ENCODE measurements at places on chromosomes 7 and 10. TPM values are rescaled to one million over a fixed set of nuclear protein-coding genes. Genes with fewer than 3 reads are reported as not detected.

DPY19L1 gene
- 27.1 TPM for total RNA-seq

EPHA1 gene
- total RNA-seq, result not detected

GATA3 gene
- total RNA-seq, result not detected

CYP2W1 gene
- not detected for total RNA-seq

ATRNL1 gene
- total RNA-seq, result 1.4 TPM

EFCAB10 gene
- total RNA-seq, result not detected

NEBL gene
- under 0.01 TPM for total RNA-seq

ADRA2A gene
- total RNA-seq, result 0.29 TPM

ZFAND2A gene
- 11.8 TPM for total RNA-seq

TFEC gene
- under 0.01 TPM for total RNA-seq

MUC12 gene
- total RNA-seq, result 0.59 TPM

TMEM229A gene
- not detected for total RNA-seq

RELN gene
- total RNA-seq, result 0.36 TPM

WIPF3 gene
- under 0.01 TPM for total RNA-seq

PROSER2 gene
- total RNA-seq, result 6.9 TPM

LIPN gene
- not detected for total RNA-seq

TAS2R41 gene
- not detected for total RNA-seq

METTL27 gene
- total RNA-seq, result 8.7 TPM

PDZD7 gene
- 0.72 TPM for total RNA-seq

C7orf33 gene
- not detected for total RNA-seq

HTR7 gene
- total RNA-seq, result 9.8 TPM

HECW1 gene
- total RNA-seq, result 2.9 TPM

SEPTIN7 gene
- total RNA-seq, result 191 TPM

BET1 gene
- total RNA-seq, result 22.4 TPM

TET1 gene
- 4.0 TPM for total RNA-seq

ADGRA1 gene
- total RNA-seq, result not detected
